ENCODE measurements at places on chromosomes 2 and 18.

DNA sequence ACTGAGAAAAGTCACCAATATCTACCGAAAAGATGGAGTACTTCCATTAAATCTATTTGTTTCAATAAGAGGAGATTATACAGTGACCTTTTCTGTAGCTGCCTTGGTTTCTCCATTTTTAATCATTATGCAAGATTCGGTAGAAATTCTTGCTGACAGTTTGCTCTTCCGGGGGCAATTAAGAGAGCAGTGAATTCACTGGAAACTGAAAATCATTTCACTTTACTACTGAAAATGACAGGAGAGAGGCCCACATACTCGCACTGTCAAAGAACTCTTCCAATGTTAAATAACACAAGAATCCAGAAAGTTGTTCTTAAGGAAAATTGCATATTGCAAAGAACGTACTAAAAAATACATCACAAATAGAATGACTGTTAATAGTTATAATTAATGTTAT, 699.3 kb downstream of the CBLN2 start:
- DNase-seq, result no peak

GRCh38 chr2:162919111-162919510, 80.5 kb upstream of the KCNH7 start:
- no peak for DNase-seq

DNA sequence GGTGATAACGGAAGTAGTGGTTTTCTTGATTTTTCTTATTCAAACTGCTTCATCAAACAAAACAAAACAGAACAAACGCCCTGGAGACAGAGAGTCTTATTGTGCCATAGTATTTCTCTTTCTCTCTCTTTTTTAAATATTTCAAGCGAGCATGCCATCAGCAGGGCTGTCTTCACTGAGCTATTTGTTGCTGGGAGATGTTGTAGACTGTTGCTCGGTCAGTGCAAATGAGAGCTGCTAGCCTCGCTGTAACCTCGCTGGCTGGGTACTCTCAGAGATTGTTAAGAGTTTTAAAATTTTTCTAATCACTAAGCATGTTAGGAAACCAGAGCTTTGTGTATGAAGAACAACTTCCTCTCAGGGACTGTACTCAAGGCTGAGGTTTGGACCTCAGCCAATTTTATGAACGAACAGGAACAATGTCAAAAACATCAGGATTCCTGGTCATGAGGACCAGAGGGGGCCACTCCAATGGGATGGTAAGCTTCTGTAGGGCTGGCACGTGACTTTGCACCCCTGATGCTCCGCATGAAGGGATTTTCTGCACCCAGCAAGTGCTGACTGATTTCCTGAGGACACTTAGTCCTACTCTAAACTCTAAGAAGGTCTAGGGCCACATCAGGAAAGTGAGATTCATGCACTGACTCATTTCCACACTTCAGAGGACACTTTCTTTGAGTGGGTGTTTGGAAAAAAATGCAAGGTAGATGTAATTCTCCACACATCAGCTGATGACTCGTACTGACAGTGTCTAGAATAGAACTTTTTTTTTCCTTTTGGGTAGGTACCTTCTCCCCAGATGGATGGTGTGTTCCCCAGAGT, 59.8 kb upstream of the IL1R1 start:
- no peak for DNase-seq

DNA sequence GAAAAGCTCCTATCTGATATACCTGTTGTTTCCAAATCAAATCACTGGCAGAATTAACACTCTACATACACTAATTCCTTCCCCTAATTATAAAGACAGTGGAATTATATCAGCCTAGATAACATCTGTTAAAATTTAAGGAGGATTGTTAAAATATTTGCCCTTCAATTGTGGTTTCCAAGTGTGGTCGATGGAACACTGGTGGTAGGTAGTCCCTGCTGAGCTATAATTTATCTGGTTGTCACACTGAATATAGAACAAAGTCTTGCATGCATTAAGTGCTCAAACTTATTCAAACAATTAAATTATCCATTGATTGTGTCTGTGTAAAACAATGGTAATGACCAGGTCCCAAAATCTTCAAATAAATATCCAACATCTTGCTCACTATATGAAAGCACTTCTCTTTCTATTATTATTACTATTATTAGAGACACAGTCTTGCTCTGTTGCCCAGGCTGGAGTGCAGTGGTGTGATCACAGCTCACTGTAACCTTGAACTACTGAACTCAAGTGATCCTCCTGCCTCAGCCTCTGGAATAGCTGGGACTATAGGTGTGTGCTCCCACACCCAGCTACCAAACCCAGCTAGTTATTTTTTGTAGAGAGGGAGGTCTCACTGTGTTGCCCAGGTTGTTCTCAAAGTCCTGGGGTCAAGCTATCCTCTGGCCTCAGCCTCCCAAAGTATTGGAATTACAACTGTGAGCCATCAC, 12.0 kb downstream of the CDH2 start:
- DNase-seq, result no peak

DNA sequence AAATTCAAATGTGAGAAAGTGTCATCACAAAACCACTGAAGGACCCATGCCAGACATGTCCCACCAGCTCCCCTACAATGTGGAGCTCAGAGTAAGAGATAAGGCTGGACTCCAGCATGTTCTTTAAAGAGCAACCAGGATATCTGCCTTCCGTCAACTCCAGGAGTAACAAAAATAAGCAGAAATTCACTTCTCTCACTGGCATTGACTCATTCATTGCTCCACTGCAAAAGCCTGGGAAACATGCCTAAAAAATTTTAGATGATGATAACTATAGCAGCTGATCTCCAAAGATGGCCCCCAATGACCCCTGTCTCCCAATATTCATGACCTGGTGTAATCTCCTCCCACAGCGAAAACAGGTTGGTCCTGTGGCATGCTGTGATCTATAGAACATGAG, 314.5 kb downstream of the NCKAP5 start:
- DNase-seq, result no peak

DNA sequence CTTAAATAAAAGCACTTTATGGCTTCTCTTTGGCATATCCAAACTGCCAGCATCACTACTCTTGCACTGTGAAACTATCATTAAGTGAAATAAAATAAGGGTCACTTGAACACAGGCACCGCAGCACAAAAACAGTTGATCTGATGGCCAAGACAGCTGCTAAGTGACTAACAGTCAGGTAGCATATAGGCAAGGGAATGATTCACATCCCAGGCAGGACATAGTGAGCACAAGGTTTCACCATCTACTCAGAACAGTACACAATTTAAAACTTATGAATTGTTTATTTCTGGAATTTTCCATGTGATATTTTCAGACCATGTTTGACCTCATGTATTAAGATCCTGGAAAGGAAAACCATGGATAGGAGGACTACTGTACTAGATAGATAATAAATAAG, 214.2 kb downstream of the MREG start:
- DNase-seq, result no peak

DNA sequence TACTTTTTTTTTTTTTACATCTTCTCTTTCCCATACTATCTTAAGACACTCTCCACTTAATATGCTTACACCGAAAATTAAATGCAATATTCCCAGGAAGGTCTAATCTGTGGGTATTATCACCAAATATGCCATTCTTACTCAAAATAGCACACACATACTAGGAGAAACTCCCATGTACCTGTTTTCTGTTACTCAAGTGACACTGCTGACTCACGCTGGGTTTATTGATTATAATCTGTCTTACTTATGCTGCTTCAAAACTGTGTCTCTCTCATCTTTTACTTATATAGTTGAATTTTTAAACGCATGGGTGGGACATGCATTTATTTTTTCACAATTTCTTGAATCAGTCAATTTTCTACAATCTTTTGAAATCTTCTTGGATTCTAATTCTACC, 29.9 kb downstream of the MRPL19 start:
- DNase-seq, result no peak

- no peak for DNase-seq
Observed at GRCh38 chr2:217628061-217628460, 374.7 kb downstream of the TNS1 start.

- DNase-seq, result no peak
Observed at GRCh38 chr18:32378705-32379104, 92.0 kb downstream of the GAREM1 start.

DNA sequence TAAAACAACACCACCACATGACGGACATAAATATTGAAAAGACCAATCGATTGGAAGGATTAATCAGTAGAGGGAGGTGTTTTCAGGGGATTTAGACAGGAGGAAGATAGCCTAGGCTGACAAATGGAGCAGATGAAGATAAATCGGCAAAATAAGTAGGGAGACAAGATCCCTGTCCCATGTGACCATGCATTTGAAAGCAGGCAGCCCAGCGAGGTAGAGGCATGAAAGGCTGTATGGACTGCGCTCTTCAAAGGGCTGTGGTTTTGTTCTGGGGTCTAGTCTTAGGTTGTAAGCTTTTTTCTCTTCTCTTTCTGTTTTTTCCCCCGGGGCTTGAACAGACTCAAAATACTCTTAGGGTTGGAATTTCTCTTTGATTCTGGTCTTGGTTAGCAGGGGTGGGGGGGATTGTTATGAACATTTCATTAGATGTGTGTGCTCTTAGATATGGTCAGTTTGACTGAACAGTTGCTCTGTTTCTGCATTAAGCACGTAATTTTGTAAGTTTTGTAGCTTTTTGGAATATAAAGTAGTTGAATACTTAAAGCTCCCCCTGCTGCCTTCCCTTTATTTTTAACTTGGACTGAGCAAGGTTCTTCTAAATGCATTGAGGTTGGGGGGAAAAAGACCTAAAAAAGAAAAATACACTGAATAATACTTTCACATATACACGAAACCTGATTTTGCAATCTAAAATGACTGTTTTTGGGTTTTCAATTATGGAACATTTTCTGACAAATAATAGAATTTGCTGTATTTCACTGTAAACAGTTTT, 32.2 kb downstream of the ZNF532 start:
- DNase-seq, result no peak

GRCh38 chr2:240204431-240205276, 64.2 kb upstream of the OTOS start:
- no peak for DNase-seq

GRCh38 chr2:206145665-206146064, 13.6 kb downstream of the NDUFS1 start:
- DNase-seq, result no peak

- no peak for DNase-seq
Observed at GRCh38 chr2:186042207-186043028, 303.8 kb downstream of the FSIP2 start.

- no peak for DNase-seq
Observed at GRCh38 chr2:120798567-120799247, 63.0 kb downstream of the GLI2 start.

DNA sequence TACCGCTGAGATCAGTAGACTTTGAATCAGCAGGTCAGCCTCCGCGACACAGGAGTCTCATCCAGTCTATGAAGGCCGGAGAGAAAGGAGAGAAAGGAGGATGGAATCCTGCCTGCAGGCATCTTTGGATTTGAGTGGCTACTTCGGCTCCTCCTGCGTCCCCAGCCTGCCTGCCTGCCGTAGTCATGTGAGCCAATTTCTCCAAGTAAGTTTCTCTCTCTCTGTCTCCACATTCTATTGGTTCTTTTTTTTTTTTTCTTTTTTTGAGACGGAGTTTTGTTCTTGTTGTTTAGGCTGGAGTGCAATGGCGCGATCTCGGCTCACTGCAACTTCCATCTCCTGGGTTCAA, 16.7 kb downstream of the PDCD1 start:
- DNase-seq, result no peak

DNA sequence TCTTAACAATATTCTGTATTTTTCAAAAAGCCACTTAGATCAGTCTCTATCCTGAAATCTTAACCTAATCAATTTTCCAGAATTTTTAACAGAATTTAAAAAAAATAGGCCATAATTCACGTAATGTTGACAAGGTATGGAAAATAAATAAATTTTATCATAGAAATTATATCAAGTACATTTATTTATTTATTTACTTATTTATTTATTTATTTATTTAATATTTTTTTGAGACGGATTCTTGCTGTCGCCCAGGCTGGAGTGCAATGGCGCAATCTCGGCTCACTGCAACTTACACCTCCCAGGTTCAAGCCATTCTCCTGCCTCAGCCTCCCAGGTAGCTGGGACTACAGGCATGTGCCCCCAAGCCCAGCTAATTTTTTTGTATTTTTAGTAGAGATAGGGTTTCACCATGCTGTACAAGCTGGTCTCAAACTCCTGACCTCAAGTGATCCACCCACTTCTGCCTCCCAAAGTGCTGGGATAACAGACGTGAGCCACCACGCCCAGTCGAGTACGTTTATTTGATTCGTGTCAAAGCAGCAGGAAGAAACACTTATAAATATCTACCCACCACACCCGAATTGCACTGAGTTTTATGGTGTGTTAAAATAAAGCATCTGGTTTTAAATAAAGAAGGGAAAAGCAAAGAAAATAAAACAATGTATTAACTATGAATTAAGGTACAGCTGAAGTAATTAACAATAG, 60.1 kb downstream of the DSC3 start:
- no peak for DNase-seq

DNA sequence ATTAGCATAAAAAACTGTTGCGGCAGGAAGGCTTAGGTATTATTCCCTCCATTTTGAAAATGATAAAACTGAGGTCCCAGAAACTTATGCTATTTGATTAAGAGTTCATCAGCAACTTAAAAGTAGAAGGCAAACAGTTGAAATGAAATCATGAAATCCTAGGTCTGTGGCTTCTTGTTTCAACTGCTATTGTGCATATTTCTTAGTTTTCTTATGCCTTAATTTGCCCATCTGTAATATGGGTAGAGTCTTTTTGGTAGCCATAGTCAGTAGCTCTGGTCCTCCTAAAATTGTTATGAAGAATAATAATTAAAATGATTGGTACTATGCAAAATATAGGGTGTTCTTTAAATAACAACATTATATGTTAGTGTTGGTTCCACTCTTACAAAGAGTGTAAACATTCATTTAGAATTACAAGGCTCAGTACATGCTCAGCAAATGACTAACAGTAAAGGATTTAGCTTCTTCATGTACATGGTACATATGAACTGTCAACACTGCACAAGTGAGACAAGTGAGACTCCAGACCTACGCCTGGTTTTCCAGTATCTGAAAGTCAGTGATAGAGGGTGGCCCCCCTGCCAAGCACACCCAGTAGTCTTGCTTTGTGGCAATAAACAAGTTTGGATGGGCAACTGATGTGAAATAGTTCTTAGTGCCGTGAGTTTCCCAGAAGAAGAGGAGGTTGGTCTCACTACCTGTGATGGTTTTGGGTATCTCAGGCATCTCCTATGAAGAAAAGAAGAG, 9.6 kb downstream of the IL1A start:
- DNase-seq, result no peak

DNA sequence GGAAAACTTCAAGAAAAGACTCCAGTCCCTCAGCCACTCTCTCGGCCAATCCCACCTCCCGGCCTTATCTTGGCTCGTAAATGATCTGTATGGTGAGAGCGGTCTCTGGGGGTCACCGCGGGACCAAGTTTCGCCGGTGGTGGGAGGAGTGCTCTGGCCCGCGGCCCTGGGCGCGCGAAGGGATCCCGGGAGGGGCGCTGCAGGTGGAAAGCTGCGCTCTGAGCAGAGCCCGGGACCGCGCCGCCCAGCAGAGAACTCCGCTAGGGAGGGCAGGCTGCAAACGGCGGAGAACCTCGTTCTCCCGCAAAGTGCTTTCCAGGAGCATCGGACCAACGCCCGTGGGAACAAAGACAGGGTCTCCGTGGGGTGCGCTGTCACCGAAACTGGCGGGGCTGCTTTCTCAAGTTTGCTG, 622 bp downstream of the LRP2 start:
- no peak for DNase-seq

- DNase-seq, result no peak
Observed at GRCh38 chr18:21682371-21683051, 22.1 kb downstream of the ABHD3 start.

All from activated T-helper 1 cell treated with anti-CD3 and anti-CD28 coated beads, Interleukin-2, amount 50 U/mL, for 16 hours (primary cell).